ENCODE measurements at places on chromosomes 3 and 15.
A peak's percentile ranks its signal among the peaks of the same experiment; 100 is the strongest.

DNA sequence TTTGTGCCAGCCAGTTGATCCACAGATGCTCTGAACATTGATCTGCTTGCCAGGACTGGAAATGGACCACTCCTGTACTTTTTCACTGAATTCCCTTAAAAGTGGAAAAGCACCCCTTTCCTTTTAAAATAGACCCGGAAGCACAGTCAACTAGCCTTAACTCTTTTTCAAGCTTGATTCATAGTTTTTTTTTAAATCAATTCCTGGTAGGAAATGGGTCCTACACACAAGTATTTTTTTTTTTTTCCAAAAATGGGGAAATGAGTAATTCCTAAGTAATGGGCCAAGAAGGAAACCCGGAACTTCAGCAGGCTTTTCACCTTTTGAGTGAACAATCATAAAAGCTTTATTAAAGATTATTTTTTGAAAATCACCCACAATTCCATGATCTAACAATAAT, 234.4 kb upstream of the ADAMTS9 start:
- no peak overlapping the region for H3K27ac ChIP-seq
- H3K36me3 ChIP-seq, result no peaks in the 10 kb centered on the region
- H3K4me3 ChIP-seq, result no peak overlapping the region
- no peaks in the 10 kb centered on the region for H3K4me1 ChIP-seq
- no peak for DNase-seq

DNA sequence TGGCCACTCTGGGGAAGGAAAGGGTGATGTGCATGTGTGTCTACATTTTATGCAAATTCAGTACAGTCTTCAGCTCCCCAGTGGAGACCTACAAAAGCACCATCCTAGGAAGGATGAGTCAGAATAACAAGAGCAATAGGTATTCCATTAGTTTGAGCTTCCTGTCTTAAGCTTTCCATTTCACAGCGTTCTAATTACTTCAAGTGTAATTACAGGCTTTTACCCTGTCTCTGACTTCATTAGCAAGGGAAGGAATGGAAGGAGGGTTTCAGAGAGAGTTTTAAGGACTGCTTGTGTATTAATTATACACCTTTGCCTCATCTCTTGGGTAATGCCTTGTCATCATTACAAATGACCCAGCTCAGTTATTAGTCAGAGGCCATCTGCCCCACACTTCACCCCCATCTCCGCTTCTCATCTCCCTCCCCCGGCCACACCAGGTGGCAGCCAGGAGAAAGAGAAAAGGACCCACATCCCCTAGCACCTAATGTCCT, 202.8 kb upstream of the MRPL3 start:
- DNase-seq, result no peak
- H3K27ac ChIP-seq, result no peak overlapping the region
- no peaks in the 10 kb centered on the region for H3K4me1 ChIP-seq

GRCh38 chr3:134002306-134002705, 27.4 kb downstream of the SLCO2A1 start:
- H3K36me3 ChIP-seq, result no peaks in the 10 kb centered on the region
- no peaks in the 10 kb centered on the region for H3K27me3 ChIP-seq
- no peak for DNase-seq
- H3K4me1 ChIP-seq, result no peaks in the 10 kb centered on the region
- no peak overlapping the region for H3K27ac ChIP-seq

DNA sequence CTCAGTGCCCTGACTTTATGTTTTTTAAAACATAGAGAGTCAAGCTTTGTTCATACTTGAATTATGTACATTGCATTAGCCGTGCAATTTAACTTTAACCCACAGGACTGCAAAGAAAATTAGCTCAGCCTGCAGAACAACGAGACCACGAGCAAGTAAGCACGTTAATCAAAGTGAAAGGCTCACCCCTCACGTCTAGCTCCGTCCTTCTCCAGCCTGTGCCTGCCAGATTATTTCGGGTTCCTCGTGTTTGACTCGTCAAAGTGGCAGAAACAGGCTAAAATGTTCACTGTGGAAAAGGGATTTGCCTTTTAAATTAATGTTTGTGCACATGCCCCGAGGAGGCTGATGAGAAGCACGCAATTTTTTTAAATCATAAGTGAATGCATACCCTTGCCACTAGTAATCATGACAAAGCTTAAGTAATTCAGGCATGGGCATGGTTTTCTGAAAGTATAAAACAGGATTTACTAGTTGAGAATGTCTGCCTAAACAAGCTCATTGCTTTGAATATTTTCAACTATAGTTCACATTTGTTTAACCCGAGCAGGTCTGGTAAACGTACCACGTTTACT, 15.3 kb downstream of the ZBTB38 start:
- H3K36me3 ChIP-seq, result no peaks in the 10 kb centered on the region
- peaks cover 62% of the 10 kb centered on the region for H3K4me1 ChIP-seq
- H3K27ac ChIP-seq, result peak overlapping the region; percentile 100
- DNase-seq, result no peak
- H3K4me3 ChIP-seq, result no peak overlapping the region
- no peaks in the 10 kb centered on the region for H3K27me3 ChIP-seq

DNA sequence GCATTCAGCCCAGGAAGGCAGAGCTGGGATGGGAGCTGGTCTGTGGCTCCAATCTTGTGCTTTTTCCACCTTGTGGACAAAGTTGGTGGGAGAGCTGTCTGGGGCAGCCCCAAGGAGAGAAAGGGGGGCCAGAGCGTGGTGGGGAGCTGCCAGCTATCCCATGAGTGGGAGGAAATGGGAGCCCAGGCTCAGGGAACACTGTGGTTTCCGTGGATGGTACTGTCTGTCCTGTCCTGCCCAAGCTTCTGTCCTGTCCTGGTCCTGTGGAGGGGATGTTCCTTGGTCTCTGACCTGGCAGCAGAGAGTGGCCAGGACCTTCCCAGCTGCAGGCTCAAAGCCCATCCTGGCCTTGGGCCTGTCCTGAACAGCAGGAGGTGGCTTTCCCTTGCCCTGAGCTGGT, 72.6 kb upstream of the SEC13 start:
- H3K4me3 ChIP-seq, result no peak overlapping the region
- no peaks in the 10 kb centered on the region for H3K36me3 ChIP-seq
- no peak for DNase-seq
- no peak overlapping the region for H3K27ac ChIP-seq
- H3K4me1 ChIP-seq, result peaks cover 62% of the 10 kb centered on the region

DNA sequence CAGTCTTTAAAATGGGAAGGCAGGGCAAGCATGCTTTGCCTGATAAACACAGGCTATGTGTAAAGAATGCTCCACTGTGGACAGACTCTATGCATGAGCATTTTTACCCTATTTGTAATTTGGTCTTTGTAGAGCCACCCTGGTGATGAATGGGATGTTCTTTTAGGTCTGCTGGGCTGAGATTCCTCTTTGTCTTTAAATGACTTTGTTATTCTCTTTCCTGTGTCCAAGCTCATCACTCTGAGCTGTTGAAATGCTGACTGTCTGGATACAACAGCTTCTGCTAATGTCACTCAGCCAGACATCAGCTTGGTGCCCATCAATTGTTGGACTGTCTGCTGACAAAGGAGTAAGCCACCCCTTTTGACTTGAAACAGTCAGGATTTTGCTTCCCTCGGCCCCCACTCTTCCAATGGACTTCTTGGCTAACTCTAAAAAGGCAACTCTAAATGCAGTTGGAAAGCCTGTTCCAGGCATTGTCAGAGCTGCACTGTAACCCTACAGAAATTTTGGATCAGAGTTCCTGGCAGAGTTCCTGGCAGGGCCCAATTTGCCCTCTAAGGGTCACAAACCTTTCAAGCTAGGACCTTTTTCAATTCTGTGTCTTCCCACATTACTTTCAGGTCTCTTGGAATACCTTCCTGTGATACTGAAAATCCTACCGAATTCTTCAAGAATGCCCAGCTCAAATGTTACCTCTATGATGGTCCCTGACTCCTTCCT, 40.5 kb upstream of the EIF1B start:
- no peak for DNase-seq
- H3K4me3 ChIP-seq, result no peak overlapping the region
- no peaks in the 10 kb centered on the region for H3K36me3 ChIP-seq

GRCh38 chr3:186217820-186218164, 108.9 kb upstream of the ETV5 start:
- peaks cover 17% of the 10 kb centered on the region for H3K4me1 ChIP-seq
- H3K36me3 ChIP-seq, result no peaks in the 10 kb centered on the region
- no peak overlapping the region for H3K4me3 ChIP-seq
- DNase-seq, result peak; percentile 68
- H3K27ac ChIP-seq, result no peak overlapping the region

DNA sequence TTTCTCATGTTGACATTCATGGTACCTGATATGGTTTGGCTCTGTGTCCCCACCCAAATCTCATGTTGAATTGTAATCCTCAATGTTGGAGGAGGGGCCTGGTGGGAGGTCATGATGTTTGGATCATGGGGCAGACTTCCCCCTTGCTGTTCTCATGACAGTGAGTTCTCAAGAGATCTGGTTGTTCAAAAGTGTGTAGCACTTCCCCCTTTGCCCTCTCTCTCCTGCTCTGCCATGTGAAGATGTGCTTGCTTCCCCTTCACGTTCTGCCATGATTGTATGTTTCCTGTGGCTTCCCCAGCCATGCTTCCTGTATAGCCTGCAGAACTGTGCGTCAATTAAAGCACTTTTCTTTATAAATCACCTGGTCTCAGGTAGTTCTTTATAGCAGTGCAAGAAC, 3.3 kb upstream of the UBL7 start:
- H3K27me3 ChIP-seq, result no peaks in the 10 kb centered on the region
- H3K4me3 ChIP-seq, result no peak overlapping the region
- H3K4me1 ChIP-seq, result peaks cover 4% of the 10 kb centered on the region
- no peaks in the 10 kb centered on the region for H3K36me3 ChIP-seq

DNA sequence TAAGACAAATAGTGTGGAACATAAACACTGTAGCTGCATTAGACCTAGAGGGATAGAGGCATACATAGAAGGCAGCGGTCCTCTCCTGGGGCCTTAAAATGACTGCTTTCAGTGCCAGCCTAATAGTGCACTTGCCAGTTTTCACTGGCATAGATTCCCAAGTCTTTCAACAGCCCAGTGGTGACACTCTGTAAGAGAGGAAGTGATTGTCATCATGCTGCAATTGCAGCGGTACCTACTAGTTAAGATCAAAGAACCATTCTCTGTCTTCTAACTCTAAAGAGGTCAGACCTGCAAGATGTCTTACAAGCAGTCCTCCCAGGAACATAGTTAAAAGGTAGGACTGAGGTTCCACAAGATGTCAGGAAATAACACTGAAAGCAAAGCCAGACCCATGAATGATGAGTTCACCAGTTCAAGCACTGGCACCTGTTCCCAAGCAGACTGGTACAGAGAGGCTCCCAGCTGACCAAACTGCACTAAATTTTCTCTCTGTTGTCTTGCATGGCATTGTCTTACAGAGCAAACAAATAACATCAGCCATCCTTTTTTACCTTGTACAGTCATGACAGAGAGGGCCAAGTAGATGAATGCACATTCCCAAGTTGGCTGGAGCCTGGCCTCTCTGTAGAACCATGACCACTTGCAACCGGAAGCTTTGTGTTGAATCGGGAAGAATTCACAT, 100.5 kb upstream of the SKOR1 start:
- H3K4me1 ChIP-seq, result no peaks in the 10 kb centered on the region
- no peak overlapping the region for H3K4me3 ChIP-seq
- DNase-seq, result no peak
- H3K27ac ChIP-seq, result no peak overlapping the region

- peaks cover 8% of the 10 kb centered on the region for H3K36me3 ChIP-seq
- H3K27ac ChIP-seq, result no peak overlapping the region
- H3K4me1 ChIP-seq, result 0 out of 2 replicates have a peak, but pooled peaks cover 3% of the 10 kb centered on the region
- no peak overlapping the region for H3K4me3 ChIP-seq
These were observed 1.0 kb upstream of the THUMPD3 start for GRCh38 chr3:9361691-9362388.

DNA sequence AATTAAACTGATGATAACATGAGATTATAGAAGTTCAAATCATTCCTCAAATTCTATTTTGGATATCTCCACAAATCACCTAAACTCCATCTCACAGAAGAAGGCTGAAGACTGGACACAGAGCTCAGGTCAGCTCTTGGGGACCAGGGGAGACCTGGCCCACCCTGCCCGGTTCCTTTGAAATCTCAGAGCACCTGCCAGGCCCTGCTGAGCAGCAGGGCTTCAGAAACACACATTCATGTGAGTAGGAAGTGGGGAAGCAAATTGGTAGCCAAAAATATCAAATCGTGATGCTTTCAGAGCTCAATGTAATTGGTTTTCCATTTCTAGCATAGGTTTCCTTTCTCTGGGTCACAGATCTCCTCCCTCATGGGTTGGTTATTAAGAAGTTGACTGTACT, 76.2 kb downstream of the OCA2 start:
- no peak for DNase-seq
- H3K36me3 ChIP-seq, result no peaks in the 10 kb centered on the region
- H3K27ac ChIP-seq, result no peak overlapping the region
- H3K27me3 ChIP-seq, result no peaks in the 10 kb centered on the region
- H3K4me3 ChIP-seq, result no peak overlapping the region

DNA sequence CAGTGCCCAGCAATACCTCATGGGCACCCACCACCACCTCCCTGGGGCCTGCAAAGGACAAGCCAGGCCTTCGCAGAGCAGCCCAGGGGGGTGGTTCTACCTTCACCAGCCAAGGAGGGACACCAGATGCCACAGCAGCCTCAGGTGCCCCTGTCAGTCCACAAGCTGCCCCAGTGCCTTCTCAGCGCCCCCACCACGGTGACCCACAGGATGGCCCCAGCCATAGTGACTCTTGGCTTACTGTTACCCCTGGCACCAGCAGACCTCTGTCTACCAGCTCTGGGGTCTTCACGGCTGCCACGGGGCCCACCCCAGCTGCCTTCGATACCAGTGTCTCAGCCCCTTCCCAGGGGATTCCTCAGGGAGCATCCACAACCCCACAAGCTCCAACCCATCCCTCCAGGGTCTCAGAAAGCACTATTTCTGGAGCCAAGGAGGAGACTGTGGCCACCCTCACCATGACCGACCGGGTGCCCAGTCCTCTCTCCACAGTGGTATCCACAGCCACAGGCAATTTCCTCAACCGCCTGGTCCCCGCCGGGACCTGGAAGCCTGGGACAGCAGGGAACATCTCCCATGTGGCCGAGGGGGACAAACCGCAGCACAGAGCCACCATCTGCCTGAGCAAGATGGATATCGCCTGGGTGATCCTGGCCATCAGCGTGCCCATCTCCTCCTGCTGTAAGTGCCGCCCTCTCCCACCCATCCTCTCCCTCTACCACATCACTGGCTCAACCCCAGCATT, 19.2 kb upstream of the BFSP2 start:
- H3K4me3 ChIP-seq, result no peak overlapping the region
- DNase-seq, result no peak
- no peaks in the 10 kb centered on the region for H3K4me1 ChIP-seq
- H3K27ac ChIP-seq, result no peak overlapping the region
- H3K27me3 ChIP-seq, result no peaks in the 10 kb centered on the region

DNA sequence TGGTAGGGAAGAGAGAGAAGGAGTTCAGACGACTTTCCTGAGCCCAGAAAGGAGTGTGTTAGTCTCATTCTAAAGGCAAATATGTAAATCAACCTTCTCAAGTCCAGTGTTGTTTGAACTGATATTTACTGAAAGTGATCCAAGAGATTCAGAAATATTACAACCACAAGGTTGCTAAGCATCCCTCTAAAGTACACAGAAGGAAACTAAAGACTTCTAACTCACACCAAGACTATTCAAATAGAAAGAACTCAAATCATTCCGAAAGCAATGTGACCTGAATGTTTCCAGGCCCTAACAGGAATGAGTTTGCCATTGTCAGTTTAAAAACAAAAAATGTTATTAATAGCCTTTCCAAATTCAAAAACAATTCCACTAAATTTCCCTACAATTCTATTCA, 56.9 kb upstream of the VGLL3 start:
- H3K27me3 ChIP-seq, result no peaks in the 10 kb centered on the region
- no peak overlapping the region for H3K27ac ChIP-seq
- no peaks in the 10 kb centered on the region for H3K4me1 ChIP-seq
- DNase-seq, result no peak

- H3K36me3 ChIP-seq, result no peaks in the 10 kb centered on the region
- H3K4me1 ChIP-seq, result no peaks in the 10 kb centered on the region
- no peak overlapping the region for H3K27ac ChIP-seq
- H3K4me3 ChIP-seq, result no peak overlapping the region
- DNase-seq, result no peak
These were observed 52.8 kb downstream of the CDIN1 start for GRCh38 chr15:36632226-36632625.

Data from MM.1S (cell line).